ENCODE measurements at places on chromosomes 11 and 22.

GRCh38 chr11:65482306-65482850 lies 16.5 kb upstream of the MALAT1 start:
- no peak for DNase-seq

GRCh38 chr11:60121264-60121663 lies 32.8 kb downstream of the MS4A2 start:
- DNase-seq, result no peak

DNA sequence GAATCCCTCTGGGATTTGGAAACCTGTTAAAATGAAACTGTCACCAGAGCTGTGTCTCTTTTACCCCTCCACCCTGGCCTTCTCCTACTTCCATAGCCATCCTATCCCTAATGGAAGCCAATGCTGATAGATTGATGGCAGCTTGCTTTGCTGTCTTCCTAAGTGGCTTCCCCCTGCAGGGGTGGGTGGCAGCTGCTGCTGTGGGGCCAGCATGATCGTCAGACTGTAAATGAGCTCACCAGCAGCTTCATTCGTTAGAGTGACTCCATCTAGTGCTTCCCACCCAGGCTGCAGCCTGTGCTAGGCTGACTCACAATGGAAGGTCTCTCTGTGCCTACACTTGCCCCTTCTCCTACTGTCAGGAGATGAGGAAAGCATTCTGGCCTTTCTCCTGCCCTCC lies 311.0 kb downstream of the BUD13 start:
- no peak for DNase-seq

- no peak for DNase-seq
Measured at GRCh38 chr22:27796829-27797519, 4.6 kb downstream of the MN1 start.

- DNase-seq, result no peak
Measured at GRCh38 chr22:46393873-46394272, 58.4 kb downstream of the TRMU start.

DNA sequence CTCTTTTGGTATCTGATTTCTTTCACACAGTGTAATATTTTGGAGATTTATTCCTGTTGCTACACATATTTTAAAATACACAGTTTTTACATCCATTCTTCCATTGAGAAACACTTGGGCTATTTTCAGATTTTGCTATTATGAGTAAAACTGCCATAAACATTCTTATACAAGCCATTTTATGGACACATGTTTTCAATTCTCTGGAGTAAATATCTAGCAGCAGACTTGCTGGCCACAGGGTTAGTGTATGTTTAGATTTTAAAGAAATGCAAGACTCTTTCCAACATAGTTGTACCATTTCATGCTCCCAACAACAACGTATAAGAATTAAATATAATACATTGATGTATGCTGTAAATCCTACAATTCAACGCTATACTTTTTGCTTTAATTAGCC lies 360.8 kb upstream of the PITPNB start:
- no peak for DNase-seq

GRCh38 chr11:118917481-118918127 lies 8.1 kb downstream of the BCL9L start:
- DNase-seq, result no peak

GRCh38 chr11:83540728-83541127 lies 254.6 kb upstream of the CCDC90B start:
- DNase-seq, result no peak

DNA sequence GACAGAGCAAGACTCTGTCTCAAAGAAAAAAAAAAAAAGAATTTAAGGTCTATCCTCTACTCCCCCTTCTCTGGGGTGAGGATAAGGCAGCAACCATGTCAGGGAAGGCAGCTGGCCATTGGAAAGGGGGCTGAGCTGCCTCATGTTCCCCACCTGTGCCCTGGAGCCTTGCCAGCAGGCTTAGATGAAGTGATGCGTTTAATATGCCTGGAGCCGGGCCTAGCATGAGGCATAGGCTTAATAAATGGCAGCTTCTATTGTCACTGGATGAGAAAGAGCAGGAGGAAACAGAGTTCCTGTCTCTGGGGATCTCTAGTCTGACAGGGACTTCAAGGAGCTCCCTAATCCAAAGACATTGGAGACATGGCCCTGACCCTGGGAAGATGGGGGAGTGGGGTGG lies 3.2 kb upstream of the KCNE3 start:
- no peak for DNase-seq

DNA sequence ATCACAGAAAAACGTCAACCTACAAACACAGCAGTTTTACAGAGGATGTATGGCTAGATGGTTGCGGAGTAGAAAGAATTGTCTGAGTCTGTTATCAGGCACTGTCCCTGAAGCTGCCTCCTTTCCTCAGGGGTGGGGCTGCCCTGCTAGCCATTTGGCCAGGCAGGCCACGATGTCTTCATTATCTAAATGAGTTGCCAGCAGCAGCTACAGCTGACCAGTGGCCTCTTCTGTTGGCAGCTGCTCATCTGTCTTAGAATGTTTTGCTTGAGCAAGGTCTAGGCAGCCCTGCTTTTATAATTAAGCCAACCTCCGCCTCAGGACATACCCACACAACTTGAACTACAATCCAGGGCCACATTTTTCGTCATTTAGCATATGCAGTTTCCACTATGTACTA lies 17.5 kb downstream of the SLC6A5 start:
- DNase-seq, result no peak

GRCh38 chr11:117423046-117423575 lies 95.5 kb downstream of the CEP164 start:
- no peak for DNase-seq

GRCh38 chr22:36123673-36124630 lies 36.6 kb downstream of the APOL3 start:
- DNase-seq, result peak; percentile 79

- DNase-seq, result no peak
Measured at GRCh38 chr22:23537416-23537815, 42.7 kb downstream of the IGLL1 start.

GRCh38 chr11:119341222-119342022 lies 739 bp upstream of the C1QTNF5 start:
- DNase-seq, result no peak

- no peak for DNase-seq
Measured at GRCh38 chr22:40040927-40041326, 46.2 kb downstream of the FAM83F start.

- no peak for DNase-seq
Measured at GRCh38 chr11:128840783-128841182, 26.3 kb downstream of the KCNJ1 start.

DNA sequence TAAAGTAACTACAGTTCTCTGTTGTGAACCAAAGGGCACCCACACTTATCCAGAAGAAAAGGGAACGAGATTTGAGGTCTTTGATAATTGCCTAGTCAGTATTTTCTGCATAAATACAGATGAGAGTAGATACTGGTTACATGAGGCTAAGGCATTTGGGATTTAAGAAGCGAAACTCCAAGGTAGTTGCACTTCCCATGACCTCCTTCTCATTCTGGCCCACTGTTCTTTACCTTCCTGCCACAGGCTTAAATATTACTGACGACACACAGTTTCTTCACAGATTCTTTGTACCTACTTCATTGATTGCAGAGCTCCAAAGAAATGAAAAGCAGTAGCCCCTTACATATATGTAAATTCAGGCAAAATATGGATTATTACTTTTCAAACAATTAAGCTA lies 915.3 kb downstream of the LRRC4C start:
- no peak for DNase-seq

All from stimulated activated CD8-positive, alpha-beta memory T cell treated with anti-CD3 and anti-CD28 coated beads, Interleukin-7, amount 100 ng/mL, for 1 hour (primary cell).